ENCODE measurements at places on chromosomes 1 and 21.

DNA sequence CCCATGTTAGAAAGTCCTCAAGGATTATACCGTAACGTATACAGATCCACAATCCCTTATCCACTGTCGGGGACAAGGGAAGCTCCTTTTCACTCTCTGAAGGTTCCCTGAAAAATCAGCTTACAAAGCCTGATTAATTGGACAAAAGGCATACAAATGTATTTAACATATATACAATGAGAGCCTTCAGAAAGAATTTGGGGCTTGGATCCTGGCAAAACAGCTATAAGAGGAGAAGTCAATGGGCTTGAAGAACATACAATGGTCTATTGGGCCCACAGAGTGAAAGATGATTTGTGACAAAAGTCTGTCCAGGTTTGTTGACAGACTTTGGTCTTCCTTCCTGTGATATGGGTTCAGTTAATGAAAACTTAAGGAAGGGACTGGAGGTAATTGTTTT, 10.7 kb downstream of the TACSTD2 start:
- DNase-seq, result no peak

DNA sequence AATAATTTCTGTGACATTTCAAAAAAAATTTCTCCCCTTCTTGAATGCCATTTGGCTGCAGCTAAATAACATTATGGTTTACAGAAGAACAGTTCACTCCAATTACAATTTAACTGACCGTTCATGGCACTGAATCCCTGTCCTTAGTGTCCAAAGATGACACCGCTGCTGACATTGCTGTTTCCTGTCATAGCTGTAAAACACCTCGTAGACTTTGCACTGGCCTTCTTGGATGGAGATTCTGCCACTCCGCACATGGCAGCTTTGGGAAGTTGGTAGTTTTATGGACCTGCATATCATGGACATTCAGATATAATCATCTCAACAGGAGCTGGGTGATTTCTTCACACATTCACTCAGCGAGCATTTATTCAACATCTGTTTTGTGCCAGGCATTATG, 5.0 kb downstream of the ARMH1 start:
- no peak for DNase-seq

DNA sequence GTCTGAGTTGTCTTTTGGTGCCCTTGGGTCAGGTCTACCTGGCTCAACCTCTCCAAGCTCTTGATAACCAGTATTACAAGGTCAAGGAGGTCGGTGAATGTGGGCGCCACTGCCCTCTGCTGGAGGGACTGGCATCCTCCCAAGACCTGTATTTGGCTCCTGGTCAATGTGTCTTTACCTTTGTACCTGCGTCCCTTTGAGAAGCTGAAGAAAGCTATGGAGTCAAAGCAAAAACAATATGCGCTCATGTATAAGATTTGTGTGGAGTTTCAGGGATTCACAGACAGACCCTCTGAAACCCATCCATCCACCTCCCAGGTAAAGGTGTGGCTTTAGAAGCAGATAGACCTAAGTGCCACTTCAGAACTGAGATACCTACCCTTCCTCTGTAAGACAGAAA, 61.8 kb upstream of the NBL1 start:
- DNase-seq, result no peak

DNA sequence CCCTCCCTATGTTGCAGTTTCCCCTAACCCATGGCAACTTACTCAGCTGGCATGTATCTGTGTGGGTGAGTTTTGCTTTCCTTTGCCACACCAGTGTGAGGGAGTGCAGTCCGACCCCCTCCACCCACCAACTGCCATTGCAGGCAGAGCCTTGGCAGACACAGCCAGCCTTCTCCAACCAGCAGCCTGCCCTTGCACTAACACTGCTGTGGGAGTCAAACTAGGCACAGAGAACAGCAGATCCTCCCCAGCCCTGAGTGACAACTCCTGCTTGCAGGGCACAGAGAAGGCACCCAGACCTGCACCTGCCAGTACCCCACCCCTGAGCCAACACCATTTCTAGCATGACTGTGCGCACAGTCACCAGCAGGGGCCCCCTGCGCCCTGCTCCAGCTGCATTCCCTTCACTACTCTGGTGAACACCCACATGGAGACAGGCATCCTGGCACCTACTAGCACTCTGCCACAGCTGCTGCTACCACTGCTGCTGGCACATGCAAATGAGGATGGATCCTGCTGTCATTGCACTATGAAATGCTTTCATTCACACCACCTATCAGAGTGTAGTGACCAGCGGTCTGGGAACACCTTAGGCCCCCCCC, 98.4 kb downstream of the MAGI3 start:
- no peak for DNase-seq

DNA sequence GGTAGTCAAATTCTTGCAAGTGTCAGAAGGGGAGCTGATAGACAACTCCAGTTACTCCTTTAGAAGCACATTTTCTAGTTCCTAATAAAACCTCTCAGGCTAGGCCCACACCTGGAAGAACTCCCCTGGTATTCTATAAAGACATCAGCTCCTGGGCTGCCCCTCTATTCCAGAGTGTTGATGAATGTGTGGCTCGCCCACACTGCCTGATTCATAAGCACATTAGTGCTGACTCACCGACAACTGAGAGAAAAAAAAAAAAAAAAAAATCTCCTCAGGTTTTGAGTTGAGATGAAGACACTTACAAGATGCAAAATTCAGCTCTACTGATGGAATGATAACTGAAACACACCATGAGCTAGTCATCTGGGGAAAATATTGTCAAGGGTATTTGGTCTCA, 188.1 kb downstream of the TNR start:
- DNase-seq, result no peak

GRCh38 chr1:193487722-193488121, 301.3 kb upstream of the B3GALT2 start:
- no peak for DNase-seq

DNA sequence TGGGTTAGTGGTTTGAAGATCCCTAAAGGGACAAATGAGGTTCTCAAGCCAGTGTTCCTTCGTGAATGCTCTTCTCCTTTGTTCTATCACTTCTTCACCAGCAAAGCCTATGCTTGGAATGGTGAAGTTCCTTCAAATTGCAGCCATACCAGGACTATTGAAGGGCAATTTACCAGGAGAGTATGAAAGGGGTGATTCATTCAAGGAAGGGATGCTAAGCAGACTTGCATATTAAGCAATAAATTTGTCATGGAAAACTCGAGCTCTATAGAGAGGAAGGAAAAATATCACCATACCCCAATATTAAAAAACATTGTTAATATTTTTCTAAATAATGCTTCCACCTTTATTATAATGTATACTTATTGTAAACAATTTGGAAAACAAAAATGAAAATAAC, 9.3 kb upstream of the TSNAX start:
- no peak for DNase-seq

GRCh38 chr21:34560021-34560420, 48.0 kb upstream of the KCNE1 start:
- DNase-seq, result no peak
